ENCODE measurements at places on chromosomes 12 and 14.

- no peak for DNase-seq
These were observed 79.4 kb downstream of the LIN7A start for GRCh38 chr12:80858356-80858755.

- no peak for DNase-seq
These were observed 11.1 kb upstream of the NINJ2 start for GRCh38 chr12:674272-674781.

DNA sequence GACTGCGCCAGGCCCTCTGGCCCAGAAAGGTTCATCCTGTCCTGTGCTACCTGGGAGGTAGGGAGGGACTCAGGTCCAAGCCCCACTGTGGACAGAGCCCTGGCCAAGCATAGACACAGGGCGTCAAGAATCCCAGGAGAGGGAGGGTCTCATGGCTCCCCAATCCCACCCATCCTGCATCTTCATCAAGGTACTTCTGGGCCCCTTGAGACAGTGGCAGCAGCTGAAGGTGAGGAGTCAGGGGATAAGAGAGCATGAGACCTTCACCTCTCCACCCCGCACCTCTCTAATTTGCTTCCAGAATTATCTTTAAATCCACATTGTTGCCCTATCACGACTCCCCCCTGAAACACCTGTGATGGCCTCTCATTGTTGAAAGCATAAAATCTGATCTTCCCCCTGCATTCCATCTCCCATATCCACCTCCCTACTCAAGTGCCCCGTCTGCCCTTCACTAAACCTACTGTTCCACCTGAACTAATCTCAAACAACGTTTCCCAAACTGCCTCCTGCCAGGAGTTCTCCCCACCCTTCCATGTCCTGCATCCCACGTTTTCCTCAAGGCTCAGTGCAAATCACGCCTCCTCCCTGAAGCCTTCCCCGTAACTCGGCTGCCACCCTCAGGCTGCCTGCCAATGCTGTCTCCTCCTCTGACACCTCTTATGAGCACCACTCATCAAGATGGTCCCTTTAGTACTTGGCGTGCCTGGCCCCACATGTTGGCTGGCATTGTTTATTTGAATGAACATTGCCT, 27.1 kb downstream of the KRT18 start:
- DNase-seq = peak; percentile 46

GRCh38 chr14:51432302-51432948, 192.4 kb downstream of the TMX1 start:
- no peak for DNase-seq

DNA sequence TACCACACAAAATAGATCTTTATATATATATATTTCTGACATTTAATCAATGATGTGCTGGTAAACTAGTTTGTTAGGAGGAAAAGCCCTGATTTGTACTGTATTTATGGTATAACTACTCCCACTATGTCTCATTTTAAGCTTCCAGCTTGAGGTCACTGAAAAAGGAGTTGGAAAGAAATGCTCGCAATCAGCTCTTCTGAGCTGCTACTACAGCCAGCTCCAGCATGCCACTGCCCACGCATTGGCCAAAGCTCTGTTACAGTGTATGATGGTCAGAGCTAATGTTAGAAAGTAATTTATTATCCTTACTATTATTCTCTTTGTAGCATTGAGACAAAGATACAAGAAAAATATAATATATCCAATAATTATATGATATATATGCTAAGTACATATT, 55.0 kb upstream of the PCED1B start:
- DNase-seq = no peak
